ENCODE measurements at places on chromosomes 1 and 21. TPM values are rescaled to one million over a fixed set of nuclear protein-coding genes. Genes with fewer than 3 reads are reported as not detected.

CDA gene
- not detected for total RNA-seq

NUP210L gene
- total RNA-seq: 0.14 TPM

ATP1B1 gene
- 3.3 TPM for total RNA-seq

NUDC gene
- total RNA-seq: 61.6 TPM

SFN gene
- 2.2 TPM for total RNA-seq

GSTM3 gene
- 13.3 TPM for total RNA-seq

TLCD4 gene
- 0.24 TPM for total RNA-seq

DNA sequence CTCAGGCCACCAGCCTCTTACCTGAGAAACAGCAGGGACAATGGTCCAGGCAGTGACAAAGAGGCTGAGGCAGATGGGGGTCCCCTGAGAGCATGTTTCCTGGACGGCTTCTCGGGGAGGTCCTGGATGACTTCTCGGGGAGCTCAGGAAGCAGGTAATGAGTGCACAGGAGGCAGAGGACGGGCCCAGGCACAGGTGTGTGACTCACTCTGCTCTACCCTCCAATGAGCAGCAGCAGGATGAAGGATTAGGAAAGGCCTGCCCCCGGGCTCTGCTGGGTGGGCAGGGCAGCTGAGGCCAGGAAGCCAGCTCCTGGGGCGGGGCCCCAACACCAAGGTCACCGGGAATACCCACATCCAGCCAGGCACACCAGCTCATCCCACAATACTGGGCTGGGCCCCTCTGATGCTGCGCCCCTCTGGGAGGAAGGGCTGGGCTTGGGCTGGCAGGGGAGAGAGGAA is 17.2 kb upstream of the PTAFR start:
- no peak overlapping the region for H3K4me3 ChIP-seq
- H3K4me1 ChIP-seq: peaks cover 17% of the 10 kb centered on the region
- H3K36me3 ChIP-seq: peaks cover 13% of the 10 kb centered on the region
- no peak for DNase-seq
- no peaks in the 10 kb centered on the region for H3K27me3 ChIP-seq
- H3K27ac ChIP-seq: no peak overlapping the region

DNA sequence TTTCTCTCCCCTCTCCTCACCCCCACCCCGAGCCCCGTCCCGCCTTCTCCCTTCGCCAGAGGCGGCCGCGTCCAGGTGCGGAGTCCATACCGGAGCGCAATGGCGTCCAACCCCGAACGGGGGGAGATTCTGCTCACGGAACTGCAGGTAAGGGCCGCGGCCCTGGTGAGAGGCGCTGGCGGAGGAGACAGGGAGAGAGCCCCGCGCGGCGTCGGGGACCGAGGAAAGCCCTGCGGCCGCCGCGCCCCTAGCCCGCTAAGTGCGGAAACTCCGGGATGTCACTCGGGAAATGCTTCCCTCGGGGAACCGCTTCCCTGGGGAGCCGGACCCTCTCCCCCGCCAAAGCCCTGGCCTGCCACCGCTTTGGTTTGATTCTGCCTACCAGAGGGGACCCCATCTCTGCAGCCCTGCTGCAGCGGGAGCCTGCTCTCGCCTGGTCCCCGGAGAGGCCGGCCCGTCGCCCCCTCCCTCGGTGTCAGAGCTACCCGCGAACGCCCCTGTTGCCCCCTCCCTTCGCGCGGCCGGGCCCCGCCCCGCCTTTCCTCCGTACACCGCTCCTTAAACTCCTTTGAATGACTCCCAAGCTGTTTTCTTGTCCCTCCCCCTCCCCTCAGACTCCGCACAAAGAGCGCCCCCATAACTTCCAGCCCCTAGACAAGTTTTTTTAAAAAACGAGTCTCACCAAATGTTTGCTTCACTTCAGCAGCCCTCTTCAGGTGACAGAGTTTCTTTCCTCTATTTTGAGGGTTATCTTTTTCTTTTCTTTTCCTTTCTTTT is 597 bp downstream of the PKN2 start:
- peak overlapping the region; percentile 100 for H3K4me3 ChIP-seq
- H3K36me3 ChIP-seq: peaks cover 5% of the 10 kb centered on the region
- H3K27ac ChIP-seq: peak overlapping the region; percentile 99
- no peaks in the 10 kb centered on the region for H3K27me3 ChIP-seq

DNA sequence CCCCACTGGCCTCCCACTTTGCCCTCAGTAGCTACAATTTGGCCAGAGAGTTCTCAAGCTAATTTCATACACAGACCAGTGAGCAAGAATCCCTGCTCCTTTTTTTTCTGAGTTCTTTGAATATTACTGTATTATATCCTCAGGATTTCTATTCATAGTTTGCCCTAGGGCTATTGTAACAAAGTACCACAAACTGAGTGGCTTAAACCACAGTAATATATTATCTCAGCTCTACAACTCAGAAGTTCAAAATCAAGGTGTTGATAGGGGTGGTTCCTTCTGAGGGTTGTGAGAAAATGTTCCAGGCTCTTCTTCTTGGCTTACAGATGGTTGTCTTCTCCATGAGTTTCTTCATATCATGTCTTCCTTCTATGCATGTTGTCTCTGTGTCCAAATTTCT is 289.4 kb upstream of the ESRRG start:
- H3K27me3 ChIP-seq: no peaks in the 10 kb centered on the region
- no peaks in the 10 kb centered on the region for H3K36me3 ChIP-seq
- H3K4me3 ChIP-seq: no peak overlapping the region
- DNase-seq: no peak
- H3K27ac ChIP-seq: no peak overlapping the region

GRCh38 chr1:236209713-236210112 is 67.4 kb downstream of the GPR137B start:
- no peak overlapping the region for H3K4me3 ChIP-seq
- no peak overlapping the region for H3K27ac ChIP-seq
- no peaks in the 10 kb centered on the region for H3K27me3 ChIP-seq
- peaks cover 8% of the 10 kb centered on the region for H3K4me1 ChIP-seq

DNA sequence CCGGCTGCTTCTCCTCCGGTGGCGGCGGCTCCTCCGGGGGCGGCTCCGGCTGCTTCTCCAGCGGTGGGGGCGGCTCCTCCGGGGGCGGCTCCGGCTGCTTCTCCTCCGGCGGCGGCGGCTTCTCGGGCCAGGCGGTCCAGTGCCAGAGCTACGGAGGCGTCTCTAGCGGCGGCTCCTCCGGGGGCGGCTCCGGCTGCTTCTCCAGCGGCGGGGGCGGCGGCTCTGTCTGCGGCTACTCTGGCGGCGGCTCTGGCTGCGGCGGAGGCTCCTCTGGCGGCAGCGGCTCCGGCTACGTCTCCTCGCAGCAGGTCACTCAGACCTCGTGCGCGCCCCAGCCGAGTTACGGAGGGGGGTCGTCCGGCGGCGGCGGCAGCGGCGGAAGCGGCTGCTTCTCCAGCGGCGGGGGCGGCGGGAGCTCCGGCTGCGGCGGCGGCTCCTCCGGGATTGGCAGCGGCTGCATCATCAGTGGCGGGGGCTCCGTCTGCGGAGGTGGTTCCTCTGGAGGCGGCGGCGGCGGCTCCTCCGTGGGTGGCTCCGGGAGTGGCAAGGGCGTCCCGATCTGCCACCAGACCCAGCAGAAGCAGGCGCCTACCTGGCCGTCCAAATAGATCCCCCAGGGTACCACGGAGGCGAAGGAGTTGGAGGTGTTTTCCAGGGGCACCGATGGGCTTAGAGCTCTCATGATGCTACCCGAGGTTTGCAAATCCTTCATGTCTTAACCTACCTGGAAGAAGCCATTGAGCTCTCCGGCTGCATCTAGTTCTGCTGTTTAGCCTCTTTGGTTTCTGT is 2.0 kb downstream of the LORICRIN start:
- DNase-seq: peak; percentile 31
- H3K36me3 ChIP-seq: no peaks in the 10 kb centered on the region
- H3K4me3 ChIP-seq: peak overlapping the region; percentile 86
- H3K4me1 ChIP-seq: peaks cover 38% of the 10 kb centered on the region

GRCh38 chr1:201791779-201792173 is 37.2 kb upstream of the IPO9 start:
- H3K4me3 ChIP-seq: no peak overlapping the region
- H3K4me1 ChIP-seq: no peaks in the 10 kb centered on the region
- H3K27me3 ChIP-seq: no peaks in the 10 kb centered on the region
- H3K27ac ChIP-seq: no peak overlapping the region

DNA sequence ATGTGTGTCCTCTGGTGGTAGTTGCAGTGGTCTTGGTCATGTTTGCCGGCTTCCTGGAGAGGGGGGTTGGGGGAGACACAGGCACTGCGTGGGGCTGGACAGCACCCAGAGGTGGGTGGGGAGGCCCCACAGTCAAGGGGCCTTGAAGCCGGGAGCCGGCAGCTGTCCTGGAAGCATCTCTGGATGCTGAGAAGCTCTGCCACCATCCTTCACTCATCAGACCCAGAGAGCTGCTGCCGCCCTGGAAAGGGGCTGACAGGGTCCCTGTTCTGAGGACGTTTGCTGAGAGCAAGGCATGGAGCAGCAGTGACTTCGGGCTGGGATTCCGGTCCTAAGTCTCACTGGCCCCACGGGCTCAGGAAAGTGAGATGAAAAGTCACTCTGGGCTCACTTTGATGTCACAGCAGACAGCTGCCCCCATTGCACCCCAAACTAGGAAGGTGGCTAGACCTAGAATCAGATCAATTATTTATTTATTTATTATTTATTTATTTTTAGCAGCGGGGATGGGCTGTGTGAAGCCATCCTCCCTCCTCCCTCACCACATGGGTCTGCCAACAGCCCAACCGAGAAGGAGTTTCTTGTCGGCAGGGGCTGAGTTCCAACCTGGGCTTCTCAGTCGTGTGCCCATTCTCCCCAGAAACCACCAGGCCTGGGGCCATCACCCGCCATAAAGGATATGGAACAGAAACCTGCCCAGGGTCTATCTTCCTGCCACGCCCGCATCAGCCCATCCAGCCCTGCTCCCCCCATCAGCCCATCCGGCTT is 547.4 kb downstream of the PTPRU start:
- no peaks in the 10 kb centered on the region for H3K36me3 ChIP-seq
- H3K4me1 ChIP-seq: no peaks in the 10 kb centered on the region
- no peak overlapping the region for H3K4me3 ChIP-seq

- no peak overlapping the region for H3K27ac ChIP-seq
- H3K4me1 ChIP-seq: peaks cover 4% of the 10 kb centered on the region
- no peak for DNase-seq
- peaks cover 14% of the 10 kb centered on the region for H3K27me3 ChIP-seq
These were observed 206.3 kb downstream of the KIF26B start for GRCh38 chr1:245361065-245361464.

DNA sequence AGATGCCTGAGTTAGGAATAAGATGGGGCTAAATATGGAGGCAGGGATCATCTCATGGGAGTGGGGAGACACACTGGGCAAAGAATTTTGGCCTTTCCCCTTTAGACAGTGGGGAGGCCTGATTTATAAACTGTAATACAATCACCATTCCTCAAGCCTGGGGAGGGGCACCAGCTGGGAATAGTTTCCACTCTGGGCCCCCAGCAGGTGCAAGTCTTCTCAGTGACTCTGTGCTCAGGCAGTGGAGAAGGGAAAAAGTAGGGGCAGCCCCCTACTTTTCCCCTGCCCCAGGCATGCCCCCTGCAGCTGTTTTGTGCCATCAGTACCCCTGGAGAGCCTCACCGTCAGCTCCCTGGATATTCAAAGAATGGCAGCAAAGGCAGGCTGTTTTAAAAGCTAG is 19.1 kb downstream of the COA7 start:
- no peak overlapping the region for H3K4me3 ChIP-seq
- no peaks in the 10 kb centered on the region for H3K27me3 ChIP-seq
- H3K4me1 ChIP-seq: peaks cover 20% of the 10 kb centered on the region
- DNase-seq: no peak
- no peak overlapping the region for H3K27ac ChIP-seq
- H3K36me3 ChIP-seq: peaks cover 1% of the 10 kb centered on the region

- no peak overlapping the region for H3K4me3 ChIP-seq
- H3K27ac ChIP-seq: no peak overlapping the region
- DNase-seq: no peak
- no peaks in the 10 kb centered on the region for H3K36me3 ChIP-seq
These were observed 280.7 kb downstream of the RPS6KC1 start for GRCh38 chr1:213331631-213332175.

GRCh38 chr1:218863987-218864386 is 309.7 kb upstream of the LYPLAL1 start:
- H3K4me3 ChIP-seq: no peak overlapping the region
- H3K27ac ChIP-seq: no peak overlapping the region
- DNase-seq: no peak
- H3K4me1 ChIP-seq: no peaks in the 10 kb centered on the region
- H3K36me3 ChIP-seq: no peaks in the 10 kb centered on the region

DNA sequence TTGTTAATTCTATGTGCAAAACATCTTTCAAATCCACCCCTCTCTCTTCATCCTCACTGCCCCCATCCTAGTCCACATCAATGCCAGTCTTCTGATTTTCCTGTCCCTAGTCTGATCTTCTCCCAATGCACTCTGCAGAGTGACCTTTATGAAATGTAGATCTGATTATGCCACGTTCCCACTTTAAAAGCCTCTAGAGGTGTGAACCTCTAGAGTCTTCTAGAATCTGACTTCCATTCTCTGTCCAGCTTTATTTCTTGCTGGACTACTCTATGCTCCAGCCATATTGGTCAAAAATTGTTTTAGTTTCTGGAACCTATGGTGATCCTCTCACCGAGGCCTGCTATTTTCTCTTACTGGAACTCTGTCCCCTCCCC is 32.5 kb downstream of the ZNF648 start:
- peaks cover 2% of the 10 kb centered on the region for H3K36me3 ChIP-seq
- H3K4me1 ChIP-seq: peaks cover 10% of the 10 kb centered on the region
- H3K27ac ChIP-seq: peak overlapping the region; percentile 97
- DNase-seq: no peak

GRCh38 chr1:153260585-153261280 is 1.2 kb downstream of the LORICRIN start:
- peaks cover 60% of the 10 kb centered on the region for H3K27me3 ChIP-seq
- peaks cover 38% of the 10 kb centered on the region for H3K4me1 ChIP-seq
- H3K27ac ChIP-seq: no peak overlapping the region
- peak; percentile 35 for DNase-seq
- no peaks in the 10 kb centered on the region for H3K36me3 ChIP-seq
- H3K4me3 ChIP-seq: peak overlapping the region; percentile 71

DNA sequence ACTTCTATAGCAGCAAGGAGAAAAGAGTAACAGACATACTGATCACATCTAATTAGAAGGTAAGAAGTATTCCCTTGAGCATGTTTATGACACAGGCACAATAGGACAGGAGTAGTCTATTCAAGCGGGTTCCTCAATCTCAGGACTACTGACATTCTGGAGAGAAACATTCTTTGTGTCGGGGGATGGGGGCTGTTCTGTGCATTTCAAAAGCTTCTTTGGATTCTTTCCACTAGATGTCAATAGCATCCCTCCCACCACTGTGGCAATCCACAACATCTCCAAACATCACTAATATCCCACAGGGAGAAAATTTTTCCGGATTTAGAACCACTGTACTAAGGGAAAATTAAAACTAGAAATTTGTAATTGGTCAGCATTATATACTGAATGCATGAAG is 56.9 kb downstream of the ADAMTS5 start:
- H3K4me1 ChIP-seq: no peaks in the 10 kb centered on the region
- no peaks in the 10 kb centered on the region for H3K36me3 ChIP-seq

GRCh38 chr1:220342853-220343252 is 70.6 kb upstream of the RAB3GAP2 start:
- H3K36me3 ChIP-seq: no peaks in the 10 kb centered on the region
- DNase-seq: no peak
- H3K27ac ChIP-seq: no peak overlapping the region
- H3K27me3 ChIP-seq: peaks cover 9% of the 10 kb centered on the region
- H3K4me1 ChIP-seq: no peaks in the 10 kb centered on the region
- no peak overlapping the region for H3K4me3 ChIP-seq
